B cell (primary cell): ENCODE measurements at places on chromosomes 2 and 18.

DNA sequence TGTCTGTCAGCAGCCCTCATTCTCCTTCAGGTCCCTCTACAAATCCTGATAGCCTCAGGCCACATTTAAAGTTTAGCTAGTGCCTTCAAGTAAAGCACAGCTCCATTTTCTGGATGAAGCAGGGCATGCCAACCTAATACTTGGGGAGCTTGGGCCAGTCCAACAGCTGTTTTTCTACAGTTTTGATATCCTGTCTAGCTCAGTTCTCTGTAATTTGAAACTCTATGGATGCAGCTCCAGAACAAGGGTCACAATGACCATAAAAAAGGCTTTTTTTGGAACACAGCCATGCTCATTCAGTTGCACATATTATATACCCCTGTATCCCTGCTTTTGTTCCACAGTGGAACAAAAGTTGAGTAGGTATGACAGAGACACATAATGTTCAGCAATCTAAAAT is 373.5 kb downstream of the SUCLG1 start:
- DNase-seq: no peak

DNA sequence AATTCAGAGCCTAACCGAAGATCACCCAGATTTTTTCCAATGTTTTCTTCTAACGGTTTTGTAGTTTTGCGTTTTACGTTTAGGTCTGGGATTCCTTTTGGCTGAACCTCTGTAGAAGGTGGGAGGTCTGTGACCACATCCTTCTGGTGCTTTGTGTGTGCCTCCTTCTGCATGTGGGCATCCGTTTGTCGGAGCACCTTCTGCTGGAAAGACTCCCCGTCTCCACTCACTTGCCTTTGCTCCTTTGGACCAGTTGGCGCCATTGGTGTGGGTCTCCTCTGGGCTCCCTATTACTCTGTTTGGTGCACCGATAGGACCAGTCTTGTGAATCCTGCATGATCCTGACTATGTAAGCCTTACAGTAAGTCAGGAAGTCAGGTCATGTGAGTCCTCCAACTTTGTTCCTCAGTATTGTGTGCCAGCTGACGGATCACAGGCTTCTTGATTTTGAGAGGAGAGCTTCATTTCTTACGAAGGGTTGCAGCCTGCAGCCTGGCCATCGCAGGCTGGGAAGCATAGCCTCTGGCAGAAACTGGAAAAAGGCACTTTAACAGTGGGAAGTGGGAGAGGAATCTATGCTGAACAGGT is 13.6 kb downstream of the AQP12A start:
- DNase-seq: no peak

DNA sequence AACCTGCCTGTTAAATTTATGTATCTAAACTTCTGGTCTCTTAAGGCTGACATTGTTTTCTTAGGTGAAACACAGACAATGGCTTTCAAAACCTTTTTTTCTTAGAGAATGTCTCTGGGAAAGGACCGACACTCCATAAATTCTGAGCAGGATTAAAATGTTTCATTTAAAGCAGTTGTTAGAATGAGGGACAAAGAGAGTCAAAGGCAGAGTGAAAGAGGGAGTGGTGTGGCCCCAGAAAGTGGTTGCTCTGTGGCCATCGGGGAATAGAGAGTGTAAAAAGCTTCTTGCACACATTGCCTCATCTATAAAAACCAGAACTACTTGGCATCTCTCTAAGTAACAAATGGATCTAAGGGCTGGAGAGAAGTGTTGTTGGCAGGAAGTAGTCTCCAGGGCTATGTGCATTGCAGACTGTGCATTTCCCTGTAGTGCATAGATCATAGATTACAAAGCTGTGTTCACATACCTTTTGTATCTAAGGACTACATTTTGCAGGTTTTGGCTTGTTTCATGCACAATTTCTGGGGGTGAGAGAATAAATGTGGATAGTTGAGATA is 3.6 kb downstream of the RPRM start:
- DNase-seq: no peak

DNA sequence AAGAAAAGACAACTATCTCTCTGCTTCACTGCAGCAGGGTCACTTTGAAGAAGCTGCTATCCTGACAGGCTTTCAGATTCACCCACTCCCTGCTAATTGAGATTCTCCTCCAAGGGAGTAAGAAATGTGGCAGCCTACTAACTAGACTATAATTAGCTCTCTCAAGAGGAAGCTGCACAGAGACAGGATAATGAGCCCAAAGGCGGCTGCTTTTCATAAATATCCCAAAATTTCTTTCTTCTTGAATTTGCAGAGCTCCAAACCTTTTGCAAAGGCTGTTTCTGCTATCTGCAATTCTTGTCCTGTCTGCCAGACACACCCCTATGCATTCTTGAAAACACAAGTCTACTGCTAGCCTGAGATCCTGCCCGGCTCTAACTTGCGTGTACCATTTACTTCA is 54.0 kb upstream of the RNU4ATAC start:
- no peak for DNase-seq

GRCh38 chr18:22900558-22901238 is 32.4 kb upstream of the RBBP8 start:
- no peak for DNase-seq

DNA sequence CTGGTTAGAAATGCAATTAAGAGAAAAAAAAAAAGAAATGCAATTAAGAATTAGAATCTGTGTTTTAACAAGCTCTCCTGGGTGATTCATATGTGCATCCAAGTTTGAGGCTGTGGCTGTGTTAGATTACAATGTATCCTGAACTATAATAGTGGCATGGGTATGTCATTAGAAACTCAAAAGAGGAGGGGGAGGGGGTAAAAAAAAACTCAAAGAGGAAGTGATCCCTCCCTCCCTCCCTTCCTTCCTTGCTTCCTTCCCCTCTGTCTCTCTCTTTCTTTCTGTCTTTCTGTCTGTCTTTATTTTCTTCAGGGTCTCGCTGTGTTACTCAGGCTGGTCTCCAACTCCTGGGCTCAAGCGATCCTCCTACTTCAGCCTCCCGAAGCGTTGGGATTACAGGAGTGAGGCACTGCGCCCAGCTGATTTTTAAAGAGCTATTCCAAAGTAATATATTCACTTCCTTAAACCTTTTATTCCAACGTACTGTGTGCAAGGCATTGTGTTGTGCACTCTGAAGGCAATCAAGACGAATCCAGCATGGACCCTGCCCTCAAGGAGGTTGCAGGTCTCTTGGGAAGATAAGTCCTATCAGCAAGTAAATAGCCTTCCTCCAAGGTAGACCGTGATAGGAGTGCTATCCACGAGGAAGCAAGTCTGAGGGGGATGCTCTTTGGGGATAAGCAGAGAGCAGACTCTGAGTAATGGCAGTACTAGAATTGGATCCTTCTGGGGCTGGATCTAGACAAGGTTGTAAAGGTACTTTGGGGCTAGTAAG is 35.9 kb upstream of the MCFD2 start:
- peak; percentile 30 for DNase-seq

DNA sequence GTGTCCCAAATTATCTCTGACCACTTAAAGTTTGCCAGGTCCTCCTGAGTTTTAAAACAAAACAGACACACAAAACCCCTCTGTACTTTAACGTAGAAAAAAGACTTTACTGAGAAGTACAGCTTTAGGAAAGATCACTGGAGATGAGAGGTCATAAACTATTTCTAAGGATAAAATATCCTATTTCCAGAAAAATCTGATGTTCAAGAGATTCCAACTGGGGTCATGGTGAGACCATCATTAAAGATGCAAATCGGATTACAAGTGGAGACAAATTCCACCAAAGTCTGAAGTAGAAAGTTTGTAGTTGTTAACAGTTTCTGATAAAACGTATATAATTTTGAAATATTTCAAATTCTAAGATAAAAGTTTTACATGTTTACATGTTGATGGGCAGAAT is 241.6 kb downstream of the TCF4 start:
- no peak for DNase-seq

- no peak for DNase-seq
Observed at GRCh38 chr2:150606380-150607060, 119.1 kb upstream of the RND3 start.

GRCh38 chr18:42583283-42583731 is 532.2 kb downstream of the RIT2 start:
- no peak for DNase-seq

DNA sequence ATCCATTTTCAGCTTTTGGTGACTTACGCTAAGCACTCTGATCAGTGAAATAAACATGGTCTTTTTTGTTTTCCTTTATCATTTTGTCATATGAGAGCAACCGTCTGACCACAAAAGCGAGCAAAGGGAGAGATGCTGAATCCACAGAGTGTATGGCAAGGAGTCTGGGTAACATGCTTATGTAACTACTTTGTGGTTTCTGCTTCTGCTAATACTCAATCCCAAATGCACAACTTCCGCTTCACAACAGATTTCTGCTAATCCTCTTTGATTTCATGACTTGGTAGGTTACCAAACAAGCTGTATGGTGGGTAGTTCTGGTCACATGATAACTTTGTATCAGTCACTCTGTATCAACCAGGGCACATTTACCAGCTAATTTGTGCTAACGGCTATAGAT is 908.4 kb upstream of the CRIM1 start:
- no peak for DNase-seq

- no peak for DNase-seq
Observed at GRCh38 chr2:171180229-171180930, 19.7 kb upstream of the TLK1 start.

- DNase-seq: no peak
Observed at GRCh38 chr18:44500808-44501610, 179.7 kb upstream of the SETBP1 start.

GRCh38 chr2:213475433-213475832 is 191.2 kb downstream of the SPAG16 start:
- DNase-seq: no peak

DNA sequence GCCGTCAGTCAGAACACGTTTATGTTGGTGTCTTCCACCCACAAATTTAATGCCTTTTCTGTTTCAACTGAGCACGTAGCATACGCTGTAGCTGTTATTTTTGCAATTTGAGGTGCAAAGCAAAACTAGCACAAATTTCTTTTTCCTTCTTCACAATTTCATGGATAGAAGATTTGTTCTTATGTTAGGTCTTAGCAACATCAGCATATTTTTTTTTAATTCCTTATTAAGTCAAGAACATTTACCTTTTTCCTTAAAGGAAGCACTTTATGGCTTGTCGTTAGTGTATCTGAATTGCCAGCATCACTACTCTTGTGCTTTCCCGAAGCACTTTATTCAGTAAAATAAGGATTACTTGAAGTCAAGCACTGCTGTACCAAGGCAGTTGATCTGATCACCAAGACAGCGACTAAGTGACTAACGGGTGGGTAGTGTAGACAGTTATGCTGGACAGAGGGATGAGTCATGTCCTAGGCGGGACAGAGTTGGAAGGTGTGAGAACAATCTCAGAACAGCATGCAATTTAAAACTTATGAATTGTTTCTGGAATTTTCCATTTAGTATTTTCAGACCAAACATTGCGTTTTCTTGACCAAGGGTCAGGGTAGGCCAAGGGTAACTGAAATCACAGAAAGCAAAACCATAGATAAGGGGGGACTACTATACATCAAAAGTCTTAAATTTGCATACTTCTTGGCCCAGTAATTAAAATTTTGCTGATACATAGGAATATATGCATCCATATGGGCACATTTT is 13.3 kb downstream of the BABAM2 start:
- DNase-seq: no peak

GRCh38 chr2:233329489-233330135 is 22.0 kb downstream of the SAG start:
- no peak for DNase-seq

- no peak for DNase-seq
Observed at GRCh38 chr18:63183378-63183777, 136.2 kb downstream of the BCL2 start.

GRCh38 chr18:5747678-5748077 is 147.6 kb downstream of the TMEM200C start:
- DNase-seq: no peak

DNA sequence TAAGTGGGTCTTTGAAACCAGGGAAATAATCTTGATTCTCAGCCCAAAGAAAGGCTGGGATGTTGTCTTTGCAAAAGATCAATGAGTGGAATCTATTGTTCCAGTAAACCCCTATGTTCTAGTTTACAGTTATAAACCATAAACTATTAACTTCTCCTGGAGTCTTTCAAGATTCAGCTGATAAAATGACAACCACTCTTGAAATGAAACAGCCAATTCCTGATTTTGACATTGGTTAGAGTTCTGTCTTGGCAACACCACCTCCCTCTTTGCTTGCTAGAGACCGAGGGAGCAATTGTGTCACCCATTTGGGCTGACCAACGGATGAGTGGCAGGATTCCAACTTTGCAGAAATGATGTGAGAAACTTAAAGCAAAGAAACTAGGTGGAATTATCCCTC is 746.9 kb downstream of the SLC4A3 start:
- DNase-seq: no peak

DNA sequence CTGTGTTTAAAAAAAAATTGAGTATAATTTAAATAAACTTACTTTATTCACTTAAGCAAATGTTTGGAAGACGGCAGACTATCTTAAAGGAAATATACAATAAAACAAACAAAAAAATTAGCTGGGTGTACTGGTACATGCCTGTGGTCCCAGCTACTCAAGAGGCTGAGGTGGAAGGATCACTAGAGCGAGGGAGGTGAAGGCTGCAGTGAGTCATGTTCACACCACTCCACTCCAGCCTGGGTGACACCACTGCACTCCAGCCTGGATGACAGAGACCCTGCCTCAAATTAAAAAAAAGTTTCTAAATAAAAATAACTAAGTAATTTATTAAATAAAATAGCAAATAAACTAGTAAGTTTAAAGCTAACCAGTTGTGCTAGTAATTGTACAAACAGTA is 7.5 kb downstream of the PUM2 start:
- DNase-seq: no peak

GRCh38 chr2:205188239-205189138 is 493.8 kb upstream of the NRP2 start:
- DNase-seq: no peak

DNA sequence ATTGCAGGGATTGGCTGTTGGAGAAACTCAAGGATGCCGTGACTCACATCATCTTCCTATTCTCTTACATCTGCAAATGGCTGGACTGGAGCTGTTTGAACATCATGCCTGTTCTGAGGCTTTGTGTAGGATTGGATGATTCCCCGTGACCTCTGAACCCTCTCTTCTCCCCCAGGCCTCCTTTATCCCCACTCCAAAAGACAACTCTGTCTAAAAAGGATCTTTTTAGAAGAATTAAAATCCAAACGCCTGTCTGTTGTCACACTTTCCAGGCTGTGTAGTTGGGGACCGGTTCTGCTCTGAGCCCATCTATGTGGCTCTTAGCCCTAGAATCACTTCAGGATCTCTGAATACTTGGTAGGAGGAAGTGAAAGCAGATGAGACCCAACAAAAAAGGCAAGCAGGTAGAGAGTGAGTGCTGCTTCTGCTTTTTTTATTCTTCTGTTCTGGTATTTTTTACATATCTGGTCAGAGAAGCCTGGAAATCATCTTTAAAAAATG is 565 bp downstream of the SP140 start:
- peak; percentile 86 for DNase-seq

DNA sequence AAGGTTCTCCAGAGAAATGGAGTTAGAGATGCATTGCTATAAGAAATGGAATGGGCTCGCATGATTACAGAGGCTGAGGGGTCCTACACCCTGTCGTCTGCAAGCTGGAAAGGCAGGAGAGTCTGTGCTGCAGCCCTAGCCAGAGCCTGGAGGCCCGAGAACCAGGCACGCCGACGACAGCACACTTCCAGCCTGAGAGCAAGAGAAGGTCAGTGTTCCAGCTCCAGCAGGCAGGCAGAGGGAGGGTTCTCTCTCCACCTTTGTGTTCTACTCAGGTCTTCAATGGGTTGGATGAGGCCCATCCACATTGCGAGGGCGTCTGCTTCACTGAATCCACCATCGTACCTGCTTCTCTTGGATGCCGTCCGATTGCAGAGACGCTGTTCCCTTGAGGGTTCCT is 177.6 kb upstream of the HDAC4 start:
- no peak for DNase-seq
